ENCODE measurements at places on chromosomes 16 and 17.

- DNase-seq, result no peak
Measured at GRCh38 chr17:45893725-45894021, 681 bp upstream of the MAPT start.

GRCh38 chr16:20073203-20074098 is at the start of gene GPR139:
Gene GPR139, minus strand, starts transcription at chr16:20073890. Its CDS starts 274 bp downstream, at chr16:20073616.
- DNase-seq, result no peak

GRCh38 chr16:82379551-82379950 is 209.5 kb upstream of the MPHOSPH6 start:
- DNase-seq, result no peak

DNA sequence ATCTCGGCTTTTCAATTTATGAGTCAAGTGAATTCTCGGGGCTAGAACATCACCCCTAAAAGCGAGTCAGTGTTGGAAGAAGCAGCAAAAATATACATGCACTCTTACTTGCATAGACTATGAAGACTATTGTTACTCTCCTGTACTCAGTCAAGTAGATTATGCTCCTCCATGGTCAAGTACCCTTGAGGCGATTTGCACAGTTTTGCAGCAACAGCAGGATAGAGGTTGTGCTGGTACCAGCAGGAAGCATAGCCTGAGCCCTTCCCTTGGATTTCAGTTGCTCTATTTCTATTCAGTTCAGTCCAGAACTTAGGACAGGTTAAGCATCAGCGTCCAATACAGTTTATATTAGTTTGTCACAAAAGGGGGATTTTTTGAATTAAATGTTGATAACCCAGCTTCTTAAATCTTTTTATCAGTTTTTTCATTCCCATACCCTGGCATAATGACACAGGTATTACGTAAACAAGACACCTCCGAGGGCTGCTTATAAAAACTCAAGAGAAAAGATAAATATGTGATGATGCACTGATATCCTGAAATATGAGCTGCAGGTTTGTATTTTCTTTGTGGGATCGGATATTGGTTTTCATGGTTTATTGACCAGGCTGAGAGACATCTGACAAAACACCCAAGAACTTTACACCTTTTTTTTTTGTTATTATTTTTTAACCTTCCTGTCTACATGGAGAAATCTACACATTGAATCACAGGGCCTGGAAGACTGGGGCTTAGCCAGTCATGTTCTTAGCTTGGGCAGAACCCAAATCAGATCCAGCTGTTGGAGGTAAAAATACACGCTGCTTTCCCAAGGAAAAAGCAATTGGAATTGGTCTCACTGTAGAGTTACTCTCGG is 144.1 kb downstream of the PITPNC1 start:
- DNase-seq, result no peak

GRCh38 chr17:21687136-21687953 is 5.0 kb upstream of the KCNJ18 start:
- DNase-seq, result no peak

GRCh38 chr17:12624211-12624610 is 41.5 kb upstream of the MYOCD start:
- no peak for DNase-seq

DNA sequence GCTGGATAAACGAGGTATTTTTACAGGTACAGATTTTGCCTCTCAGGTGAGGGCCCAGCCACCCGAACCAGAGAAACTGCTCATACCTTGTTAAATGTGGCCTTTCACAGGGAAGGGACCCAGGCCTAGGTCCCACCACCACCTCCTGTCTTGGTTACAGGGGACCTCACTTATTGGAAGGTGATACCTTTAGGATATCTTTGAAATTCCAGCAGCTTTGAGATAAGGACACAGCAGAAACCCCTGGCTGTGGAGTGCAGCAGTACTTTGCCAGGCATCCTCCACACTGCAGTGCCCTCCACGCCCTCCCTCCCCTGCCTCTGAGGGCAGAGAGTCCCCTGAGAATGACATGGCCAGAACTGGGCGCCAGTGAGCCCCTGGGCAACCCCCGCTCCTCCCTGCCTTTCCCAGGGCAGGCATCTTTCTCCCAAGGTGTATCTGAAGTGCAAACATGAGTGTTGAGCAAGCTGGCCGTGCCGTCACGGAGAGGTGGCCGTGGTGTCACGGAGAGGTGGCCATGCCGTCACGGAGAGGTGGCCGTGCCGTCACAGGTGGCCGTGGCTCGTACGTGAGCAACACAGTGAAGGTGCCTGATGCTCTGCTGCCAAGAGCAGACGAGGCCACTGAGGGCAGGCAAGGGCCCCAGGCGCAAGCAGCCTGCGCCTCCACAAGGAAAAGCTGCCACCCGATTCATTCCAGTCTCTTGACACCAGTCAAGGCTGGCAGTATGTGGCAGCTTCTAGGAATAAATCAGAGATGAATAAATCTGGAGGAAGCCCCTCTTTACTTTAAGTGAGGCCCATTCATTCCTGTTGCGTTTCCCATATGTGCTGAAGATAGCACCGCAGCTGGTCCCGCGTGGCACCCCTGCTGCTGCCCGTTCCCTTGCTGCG is 134.5 kb upstream of the CHMP6 start:
- DNase-seq, result no peak

GRCh38 chr17:59844884-59845594 is 47.7 kb downstream of the TUBD1 start:
- DNase-seq, result peak; percentile 47

- DNase-seq, result no peak
Measured at GRCh38 chr17:15893658-15894024, 51.3 kb upstream of the ADORA2B start.

- no peak for DNase-seq
Measured at GRCh38 chr16:56889206-56889605, 24.2 kb downstream of the SLC12A3 start.

DNA sequence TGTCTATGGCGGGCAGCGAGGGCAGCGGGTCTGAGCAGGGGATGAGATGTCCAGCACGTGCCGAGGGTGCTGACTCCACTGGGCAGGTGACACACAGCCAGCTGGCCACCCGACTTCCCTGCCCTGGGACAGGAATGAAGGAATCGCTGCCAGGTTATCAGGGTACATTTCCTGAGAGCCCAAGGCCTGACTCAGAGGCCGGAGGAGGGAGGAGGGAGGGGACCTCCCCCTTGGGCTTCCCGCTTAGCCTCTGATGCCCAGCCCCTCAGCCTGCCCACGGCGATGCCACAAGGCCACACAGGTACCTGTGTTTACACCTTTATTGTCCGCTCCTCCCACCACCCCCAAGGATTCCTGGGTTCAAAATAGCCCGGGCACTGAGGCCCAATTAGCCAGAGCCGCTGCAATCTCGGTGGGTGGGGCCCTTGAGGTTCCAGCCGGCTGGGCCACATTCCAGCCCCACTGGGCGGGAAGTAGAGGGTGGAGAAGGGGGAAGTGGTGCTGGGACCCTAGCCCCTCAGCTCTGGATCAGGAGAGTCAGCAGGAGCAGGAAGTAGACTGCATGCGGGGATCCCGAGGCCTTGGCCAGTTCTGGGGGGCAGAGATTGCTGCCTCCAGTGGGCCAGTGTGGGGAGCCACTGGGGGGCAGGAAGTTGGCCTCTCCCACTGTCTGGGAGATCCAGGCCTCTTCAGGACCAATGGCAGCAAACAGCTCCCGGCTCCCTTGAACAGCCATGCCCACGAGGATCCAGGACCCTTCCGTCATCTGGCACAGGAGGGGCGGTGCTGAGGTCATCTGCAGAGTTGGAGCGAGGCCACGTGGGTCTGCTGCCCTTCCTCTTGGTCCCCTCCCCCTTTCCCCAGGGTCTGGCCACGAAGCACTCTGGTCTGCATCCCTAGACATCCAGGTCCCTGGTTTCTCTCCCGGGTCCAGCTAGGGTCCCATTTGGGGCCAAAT is 3.4 kb upstream of the PRSS8 start:
- no peak for DNase-seq

DNA sequence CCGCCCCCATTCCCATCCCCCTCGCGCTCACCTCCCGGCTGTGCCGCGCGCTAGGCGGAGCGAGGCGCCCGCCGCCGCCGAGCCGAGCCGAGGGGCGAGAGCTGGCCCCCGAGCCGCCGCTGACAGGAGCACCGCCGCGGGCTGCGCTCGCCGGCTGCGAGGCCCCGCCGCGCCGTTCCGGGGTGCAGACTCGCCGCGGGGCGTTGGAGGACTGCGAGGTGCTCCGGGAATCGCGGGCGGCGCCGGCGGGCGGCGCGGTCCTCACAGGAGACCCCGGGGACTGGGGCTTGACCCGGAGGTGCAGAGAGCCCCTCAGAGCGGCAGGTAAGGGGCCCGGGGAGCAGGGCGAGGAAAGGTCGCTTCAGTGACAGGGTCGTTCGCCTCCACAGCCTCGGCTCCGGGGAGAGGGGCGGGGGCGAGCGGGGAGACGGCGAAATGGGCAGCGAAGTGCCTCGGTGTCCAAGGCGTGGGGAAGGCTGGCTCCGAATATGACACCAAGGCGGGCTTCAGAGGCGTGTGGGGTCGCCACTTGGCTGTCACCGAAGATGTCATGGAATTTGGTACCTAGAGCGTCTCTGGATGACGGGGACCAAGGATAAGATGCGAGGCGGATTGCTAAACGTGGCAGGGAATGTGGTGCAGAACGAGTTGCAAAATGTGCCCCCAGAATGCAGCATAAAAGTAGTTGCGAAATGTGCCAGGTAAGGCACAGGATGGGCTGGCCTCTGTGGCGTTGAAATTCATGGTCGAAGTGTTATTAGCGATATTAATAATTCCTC is 580 bp downstream of the TANC2 start:
- peak; percentile 61 for DNase-seq

GRCh38 chr17:12024327-12024726 is 3.6 kb downstream of the MAP2K4 start:
- DNase-seq, result no peak

DNA sequence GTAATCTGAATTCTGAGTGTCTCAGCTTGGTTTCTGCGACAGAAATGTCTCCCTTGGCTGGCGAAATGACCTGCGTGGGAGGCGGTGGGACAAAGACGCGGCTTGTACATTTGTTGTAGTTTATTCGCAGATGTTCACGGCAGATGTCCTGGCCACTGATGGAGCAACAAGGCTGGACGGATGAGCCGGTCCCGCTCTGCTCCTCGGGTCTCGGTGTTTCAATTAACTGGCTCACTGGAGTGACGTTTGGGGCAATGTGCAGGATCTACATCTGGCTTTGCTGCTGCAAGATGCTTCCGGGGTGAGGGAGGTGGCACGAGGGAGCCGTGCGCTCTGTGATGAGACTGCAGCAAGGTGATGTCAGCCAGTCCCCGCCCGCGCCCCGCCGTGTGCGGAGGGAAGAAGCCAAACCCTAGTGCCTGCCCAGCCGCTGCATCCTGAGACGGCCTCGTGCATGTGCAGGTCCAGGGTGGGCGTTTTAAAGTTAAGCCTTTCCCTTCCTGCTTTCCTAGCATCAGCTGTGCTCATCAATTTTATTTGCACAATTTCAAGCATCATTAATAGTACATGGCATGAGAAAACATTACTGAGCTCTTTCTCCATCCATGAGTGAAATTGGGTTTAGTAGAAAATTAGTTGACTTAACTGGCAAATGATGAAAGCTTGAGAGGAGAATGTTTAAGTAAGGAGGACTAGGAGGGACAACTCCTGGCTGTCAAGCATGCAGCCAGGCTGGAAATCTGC is 44.4 kb downstream of the MGAT5B start:
- DNase-seq, result no peak

DNA sequence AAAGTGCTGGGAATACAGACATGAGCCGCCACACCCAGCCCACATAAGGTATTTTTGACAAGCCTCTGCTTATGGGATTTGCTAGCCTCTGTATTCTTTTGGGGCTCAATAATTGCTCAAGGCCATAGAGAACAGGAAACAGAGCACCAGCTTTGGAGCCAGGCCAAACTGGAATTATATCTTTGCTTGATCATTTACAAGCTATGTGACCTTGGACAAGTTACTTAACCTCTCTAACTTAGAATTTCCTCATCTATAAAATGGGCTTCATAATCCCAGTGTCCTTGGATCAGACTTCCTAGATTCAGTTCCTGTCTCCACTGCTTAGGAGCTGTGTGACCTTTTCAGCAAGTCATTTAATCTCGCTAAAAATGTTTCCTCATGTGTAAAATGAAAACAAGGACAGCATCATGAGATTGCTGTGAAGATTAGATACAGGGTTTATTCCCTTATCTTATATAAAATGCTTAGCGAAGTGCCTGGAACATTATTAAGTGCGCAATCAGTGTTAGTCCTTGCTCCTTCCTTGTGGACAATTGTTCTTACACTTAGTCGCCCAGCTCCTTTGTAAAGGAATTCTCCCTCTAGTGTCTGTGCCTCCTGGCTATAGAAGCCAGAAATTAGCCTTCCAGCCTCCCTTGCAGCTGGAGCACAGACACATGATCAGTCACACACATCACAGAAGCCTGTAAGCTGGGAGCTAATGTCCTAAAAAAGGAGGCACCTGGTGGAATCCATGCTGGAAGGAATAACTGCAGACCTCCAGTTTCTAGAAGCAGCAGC is 16.6 kb downstream of the KRT9 start:
- DNase-seq, result no peak

- DNase-seq, result no peak
Measured at GRCh38 chr17:72404872-72405271, 284.1 kb downstream of the SOX9 start.

DNA sequence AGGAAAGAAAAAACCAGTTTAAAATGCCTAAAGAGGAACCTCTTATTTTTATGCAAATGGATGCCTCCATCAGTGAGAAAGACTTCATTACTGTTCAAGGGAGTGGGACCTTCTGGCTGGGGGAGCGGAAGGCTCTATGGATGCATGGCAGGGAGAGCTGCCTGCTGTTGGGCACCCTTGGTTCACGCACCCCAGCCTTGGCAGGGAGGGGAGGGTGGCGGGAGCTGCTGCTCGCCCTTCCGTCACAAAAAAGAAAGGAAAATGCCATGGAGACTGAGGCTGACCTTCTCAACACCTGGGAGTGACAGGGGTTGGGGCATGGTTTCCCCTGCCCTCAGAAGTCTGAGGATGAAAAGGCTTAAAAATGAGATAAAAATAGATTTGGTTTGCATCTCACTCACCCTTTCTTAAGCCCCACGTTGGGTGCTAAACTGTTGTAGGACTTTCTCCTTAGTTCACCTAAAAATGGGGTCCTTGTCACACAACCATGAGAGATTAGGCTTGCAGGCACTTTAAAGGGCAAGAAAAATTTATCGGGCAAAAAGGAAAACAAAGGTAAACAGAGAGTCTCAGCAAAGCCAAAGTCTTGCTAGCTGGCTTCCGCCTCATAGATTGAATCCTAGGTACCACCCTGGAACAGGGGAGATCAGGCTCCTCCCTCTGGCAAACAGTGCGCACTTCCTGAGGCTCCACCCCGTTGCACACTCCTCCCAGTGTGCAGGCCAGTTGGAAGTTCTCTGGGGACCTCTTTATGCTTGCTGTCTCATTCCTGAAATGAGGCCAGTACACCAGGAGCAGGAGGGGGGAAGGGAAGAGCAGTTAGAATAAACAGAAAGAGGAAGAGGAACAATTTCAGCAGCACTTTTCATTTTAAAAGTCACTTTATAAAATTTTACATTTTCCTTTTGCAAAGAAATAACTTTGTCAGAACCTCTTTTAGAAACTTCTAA is 31.6 kb downstream of the PHKB start:
- no peak for DNase-seq
